ENCODE measurements at places on chromosomes 1 and 21. TPM values are rescaled to one million over a fixed set of nuclear protein-coding genes. Genes with fewer than 3 reads are reported as not detected.

DNA sequence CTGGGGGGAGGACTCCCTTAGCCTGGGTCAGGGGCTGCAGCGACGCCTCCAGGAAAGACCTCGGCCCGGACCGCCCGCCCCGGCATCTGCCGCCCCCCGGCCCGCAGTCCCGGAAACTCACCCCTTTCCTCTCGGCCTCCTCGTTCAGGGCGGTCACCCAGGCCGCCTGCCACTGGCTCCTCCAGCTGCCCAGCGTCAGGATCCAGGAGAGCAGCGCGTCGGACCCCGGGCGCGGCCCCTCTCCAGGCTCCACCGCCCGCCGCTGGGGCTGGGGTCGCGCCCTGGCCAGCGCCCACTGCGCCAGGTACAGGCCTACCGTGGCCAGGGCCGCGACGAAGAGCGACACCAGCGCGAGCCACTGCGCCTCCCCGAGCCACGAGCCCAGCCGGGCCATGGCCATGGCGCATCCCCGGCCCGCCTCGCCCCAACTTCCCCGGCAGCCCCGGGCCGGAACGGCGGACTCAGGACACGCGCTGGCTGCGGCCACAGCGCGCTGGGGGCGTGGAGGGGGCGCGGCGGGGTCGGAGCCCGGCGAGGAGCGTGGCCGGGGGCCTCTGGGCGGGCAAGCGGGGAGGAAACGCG, 478 bp downstream of the C2CD2 start:
- DNase-seq = peak; percentile 77

The LYPD8 gene
- not detected for total RNA-seq

GRCh38 chr1:118986555-118987467, 1.3 kb downstream of the TBX15 start:
- no peak for DNase-seq

The B3GALT5 gene
- total RNA-seq = 0.19 TPM

DNA sequence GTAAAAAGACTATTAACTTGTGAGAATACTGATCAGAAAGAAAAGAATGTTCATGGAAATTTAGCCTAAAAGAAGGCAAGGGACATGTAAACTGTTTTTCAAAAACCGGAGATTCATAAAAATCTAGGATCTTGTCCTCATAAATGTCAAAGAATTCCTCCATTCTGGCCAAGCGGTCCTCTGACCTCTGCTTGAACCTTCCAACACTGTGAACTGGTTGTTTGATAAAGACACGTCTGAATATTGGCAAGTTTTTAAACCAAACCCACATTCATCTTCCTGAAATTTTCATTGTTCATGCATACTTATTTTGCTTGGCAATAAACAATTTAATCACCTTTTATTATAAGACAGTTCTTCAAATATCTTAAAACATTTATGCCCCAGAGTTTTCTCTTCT, 19.8 kb downstream of the ASPM start:
- no peak for DNase-seq

The PTGER3 gene
- total RNA-seq = 23.1 TPM

The FCRL6 gene
- total RNA-seq = 0.29 TPM

GRCh38 chr1:219099307-219099706, 74.4 kb upstream of the LYPLAL1 start:
- no peak for DNase-seq

DNA sequence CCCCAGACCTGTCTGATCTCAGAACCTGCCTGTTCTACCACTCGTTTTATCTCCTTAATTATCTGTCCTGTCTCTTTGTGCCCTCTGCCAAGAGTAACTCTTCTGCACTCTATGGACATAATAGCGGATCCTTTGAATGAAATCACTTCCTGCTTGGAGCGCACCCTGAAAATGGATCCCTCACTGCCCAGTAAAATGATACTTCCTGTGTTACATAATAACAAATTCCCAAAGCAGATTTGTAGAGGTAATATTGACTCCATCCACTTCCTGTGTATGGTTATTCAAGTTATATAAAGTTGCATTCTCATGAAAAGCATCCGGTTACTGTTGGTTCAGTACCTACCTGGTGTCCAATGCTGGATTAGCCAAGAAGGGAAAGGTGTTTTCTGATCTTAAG, 246.0 kb downstream of the TRABD2B start:
- no peak for DNase-seq

The RNF186 gene
- not detected for total RNA-seq

DNA sequence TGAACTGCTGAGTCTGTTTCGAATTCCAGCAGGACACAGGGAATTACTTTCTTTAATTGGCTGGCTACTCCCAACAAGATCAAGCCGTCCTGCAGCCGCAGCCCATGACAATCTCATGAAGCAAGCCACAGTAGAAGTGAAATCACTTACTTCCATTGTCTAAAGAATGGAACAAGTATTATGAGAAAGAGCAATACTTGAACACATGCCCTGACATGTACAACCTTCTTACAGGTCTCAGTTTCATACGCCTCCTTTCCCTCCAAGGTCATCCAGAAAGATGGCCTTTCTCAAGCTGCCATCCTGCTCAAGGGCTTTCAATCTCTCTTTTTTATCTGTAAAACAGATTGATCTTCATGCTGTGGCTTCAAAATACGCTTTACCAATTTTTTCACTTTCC, 85.1 kb downstream of the PCSK9 start:
- DNase-seq = no peak

The NRIP1 gene
- 27.3 TPM for total RNA-seq

DNA sequence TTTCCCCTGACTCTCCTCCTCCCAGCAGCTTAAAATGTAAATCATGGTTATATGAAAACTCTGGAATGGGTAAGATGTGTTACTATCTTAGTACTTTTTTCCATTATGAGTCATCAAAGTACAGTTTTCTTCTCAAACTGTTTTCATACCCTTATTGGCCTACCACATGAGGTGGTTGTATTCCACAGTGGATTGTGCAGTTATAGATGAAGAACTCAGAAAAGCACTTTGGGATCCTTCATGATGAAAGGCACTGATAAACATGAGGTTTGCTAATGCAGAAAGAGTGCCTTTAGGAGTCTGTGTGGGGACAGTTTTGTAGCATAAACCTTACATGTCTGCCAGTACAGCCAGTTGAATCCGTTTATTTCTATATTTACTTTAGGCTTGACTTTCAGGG, 32.0 kb upstream of the MYOCOS start:
- DNase-seq = no peak

- no peak for DNase-seq
These were observed 56.1 kb downstream of the FOXO6 start for GRCh38 chr1:41417335-41417682.

DNA sequence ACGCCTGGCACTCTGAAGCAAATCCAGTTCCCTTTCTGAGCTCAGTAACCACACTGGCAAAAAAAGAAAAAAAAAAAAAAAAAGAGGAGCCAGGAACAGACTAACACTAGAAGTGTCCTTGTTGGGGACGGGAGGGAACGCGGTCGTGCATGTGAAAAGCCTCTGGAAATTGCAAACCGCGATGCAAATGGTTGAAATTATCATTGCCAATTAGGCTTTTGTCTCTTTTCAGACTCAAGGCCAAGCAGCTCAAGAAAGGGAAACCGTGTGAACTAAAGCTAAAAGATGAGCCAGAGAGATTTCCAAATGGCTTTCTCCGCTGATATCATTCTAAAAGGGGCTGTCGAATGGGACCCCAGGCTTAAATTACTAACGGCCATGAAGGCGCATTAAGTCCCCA, 13.5 kb downstream of the TRABD2B start:
- DNase-seq = no peak

GRCh38 chr21:35037384-35037765, 11.7 kb downstream of the RUNX1 start:
- no peak for DNase-seq

The CCDC17 gene
- 1.5 TPM for total RNA-seq

- DNase-seq = no peak
These were observed 126.7 kb downstream of the EIF4G3 start for GRCh38 chr1:21050031-21050430.

- DNase-seq = no peak
These were observed 7.0 kb downstream of the TCHH start for GRCh38 chr1:152107984-152108881.

The OR2T2 gene
- not detected for total RNA-seq

The RAB13 gene
- total RNA-seq = 144 TPM

DNA sequence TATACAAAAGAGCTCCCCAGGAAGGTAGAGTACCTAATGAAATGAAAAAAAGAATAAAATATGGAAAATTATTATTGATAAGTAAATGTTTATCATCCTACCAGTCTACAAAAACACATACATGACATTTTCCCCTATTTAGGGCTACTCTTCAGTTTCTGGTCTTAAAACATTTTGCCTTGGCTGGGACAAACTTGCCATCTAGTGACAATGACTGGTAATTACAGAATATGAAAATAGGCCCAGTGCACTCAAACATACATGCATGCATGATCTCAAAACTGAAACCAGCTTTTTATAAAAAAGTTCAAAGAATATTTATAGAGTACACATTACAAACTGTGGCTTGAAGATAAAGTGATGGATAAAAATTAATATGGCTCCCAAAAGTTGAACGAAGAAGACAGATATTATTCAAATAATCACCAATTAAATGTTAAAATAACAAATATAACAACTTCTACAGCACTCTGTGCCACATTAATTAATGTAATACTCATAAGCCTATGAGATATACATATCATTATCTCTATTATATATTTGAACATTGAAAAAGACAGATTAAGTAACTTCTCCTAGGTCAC, 10.5 kb upstream of the RNPC3 start:
- DNase-seq = no peak

DNA sequence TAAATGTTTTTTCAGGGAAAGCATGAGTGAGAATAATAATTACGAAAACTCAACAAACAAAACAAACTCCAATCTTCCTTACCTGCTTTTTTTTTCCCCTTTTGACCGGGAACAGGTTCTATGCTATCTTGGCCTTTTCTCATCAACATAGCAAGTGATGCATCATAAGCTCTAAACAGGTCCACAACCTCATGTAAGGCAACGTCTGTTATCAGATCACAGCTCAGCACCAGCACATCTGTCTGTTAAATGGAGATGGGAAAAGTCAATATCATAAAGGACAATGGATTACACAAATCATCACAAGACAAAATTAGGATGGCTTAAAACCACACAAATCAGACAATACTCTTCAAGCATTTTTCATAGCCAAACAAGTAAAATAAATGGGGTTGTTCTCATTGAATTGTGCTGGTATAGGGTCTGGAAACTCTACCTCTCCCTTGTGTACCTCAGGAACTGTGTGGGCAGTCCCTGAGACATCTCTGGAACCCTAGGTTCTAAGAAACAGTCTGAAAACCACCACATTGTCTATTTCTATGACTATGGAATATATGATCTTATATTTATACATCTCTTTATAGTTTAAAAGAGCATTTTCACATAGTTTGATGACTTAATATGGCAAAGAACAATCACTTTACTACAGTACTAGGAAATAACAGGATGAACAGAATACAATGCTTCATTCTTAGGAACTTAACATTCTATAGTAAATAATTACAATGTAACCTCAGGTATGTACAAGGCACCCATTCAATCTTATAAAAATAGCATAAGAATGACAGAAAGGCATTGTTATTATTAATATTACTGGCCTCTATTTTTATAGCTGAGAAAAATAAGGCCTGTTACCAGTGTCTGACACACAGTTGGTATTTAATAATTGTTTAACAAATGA, 44.7 kb downstream of the EIF2B3 start:
- no peak for DNase-seq

GRCh38 chr1:116909512-116910378, at the start of gene PTGFRN:
PTGFRN (plus strand) TSS chr1:116909916; CDS start chr1:116910204, 288 bp downstream.
- peak; percentile 93 for DNase-seq

The MEAF6 gene
- total RNA-seq = 49.6 TPM

The TIAM1 gene
- total RNA-seq = 4.7 TPM

The DNASE2B gene
- total RNA-seq = not detected

- DNase-seq = no peak
These were observed 2.2 kb upstream of the RUNX3 start for GRCh38 chr1:24932284-24932683.

GRCh38 chr1:156601892-156602291, 613 bp upstream of the GPATCH4 start:
- DNase-seq = no peak

DNA sequence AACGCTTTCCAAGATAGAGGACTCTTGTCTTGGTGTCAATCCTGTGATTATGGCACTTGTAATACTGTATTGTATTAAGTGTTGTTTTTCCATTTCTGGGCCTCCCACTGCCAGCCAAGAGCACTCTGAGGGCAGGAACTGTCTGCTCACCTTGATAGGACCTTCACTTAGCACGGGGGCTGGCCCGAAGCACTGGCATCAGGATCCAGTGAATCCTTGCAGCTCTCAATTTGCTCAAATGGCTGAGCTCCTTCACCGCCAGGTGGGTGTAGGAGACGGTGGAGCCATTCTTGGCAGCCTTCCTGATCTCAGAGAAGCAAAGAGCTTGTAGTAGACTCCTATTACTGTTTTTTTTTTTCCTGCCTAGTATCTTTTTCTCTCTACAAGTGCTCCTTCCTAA, 17.7 kb downstream of the MECR start:
- DNase-seq = no peak

DNA sequence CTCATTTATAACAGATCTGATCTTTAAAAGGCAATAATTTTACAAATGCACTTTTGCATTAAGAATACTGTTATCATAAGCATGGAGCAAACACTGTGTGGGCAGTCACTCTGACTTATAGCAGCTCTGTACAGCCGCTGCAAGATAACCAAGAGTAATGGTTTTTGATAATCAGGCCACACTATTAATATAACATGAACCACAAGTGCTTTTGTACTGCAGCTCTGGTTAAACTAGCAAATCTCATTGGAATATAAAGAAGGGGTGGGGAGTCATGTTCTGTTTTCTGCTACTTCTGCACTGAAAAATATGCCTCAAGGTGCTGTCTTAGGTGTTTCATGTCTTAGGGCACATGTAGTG, 357.4 kb downstream of the LMO4 start:
- no peak for DNase-seq

The GABRD gene
- total RNA-seq = 0.88 TPM

- DNase-seq = no peak
These were observed 17.3 kb upstream of the PTCH2 start for GRCh38 chr1:44860331-44860730.

- DNase-seq = no peak
These were observed 5.0 kb downstream of the NDUFS2 start for GRCh38 chr1:161207173-161207572.

The RXFP4 gene
- not detected for total RNA-seq

- no peak for DNase-seq
These were observed 334.3 kb downstream of the TGFB2 start for GRCh38 chr1:218679391-218679790.

DNA sequence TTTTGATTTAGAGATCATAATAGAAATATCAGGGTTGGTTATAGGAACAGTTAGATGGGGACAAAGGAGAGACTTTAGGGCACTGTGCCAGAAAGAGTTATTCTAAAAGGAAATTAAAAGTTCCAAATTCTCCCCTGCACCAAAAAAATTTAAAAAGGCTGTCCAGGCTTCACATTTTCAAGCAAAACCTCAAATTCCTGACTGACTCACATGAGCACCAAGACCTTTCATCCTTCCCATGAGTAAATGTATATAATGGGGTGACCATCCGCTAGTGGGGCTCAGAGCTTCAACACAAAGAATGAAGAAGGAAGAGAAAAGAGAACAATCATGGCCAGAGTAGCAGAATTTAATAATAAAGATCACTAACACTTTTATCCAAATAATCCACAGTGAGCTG, 131.6 kb upstream of the MROH9 start:
- DNase-seq = no peak

The CYP4Z1 gene
- total RNA-seq = 1.5 TPM

GRCh38 chr1:230548997-230549396, 93.3 kb upstream of the COG2 start:
- no peak for DNase-seq

The FTCD gene
- total RNA-seq = 1.2 TPM

The C1QB gene
- total RNA-seq = 441 TPM
